ENCODE measurements at places on chromosomes 5 and 9.

GRCh38 chr5:40480392-40480791 is 199.3 kb upstream of the PTGER4 start:
- no peak for DNase-seq

DNA sequence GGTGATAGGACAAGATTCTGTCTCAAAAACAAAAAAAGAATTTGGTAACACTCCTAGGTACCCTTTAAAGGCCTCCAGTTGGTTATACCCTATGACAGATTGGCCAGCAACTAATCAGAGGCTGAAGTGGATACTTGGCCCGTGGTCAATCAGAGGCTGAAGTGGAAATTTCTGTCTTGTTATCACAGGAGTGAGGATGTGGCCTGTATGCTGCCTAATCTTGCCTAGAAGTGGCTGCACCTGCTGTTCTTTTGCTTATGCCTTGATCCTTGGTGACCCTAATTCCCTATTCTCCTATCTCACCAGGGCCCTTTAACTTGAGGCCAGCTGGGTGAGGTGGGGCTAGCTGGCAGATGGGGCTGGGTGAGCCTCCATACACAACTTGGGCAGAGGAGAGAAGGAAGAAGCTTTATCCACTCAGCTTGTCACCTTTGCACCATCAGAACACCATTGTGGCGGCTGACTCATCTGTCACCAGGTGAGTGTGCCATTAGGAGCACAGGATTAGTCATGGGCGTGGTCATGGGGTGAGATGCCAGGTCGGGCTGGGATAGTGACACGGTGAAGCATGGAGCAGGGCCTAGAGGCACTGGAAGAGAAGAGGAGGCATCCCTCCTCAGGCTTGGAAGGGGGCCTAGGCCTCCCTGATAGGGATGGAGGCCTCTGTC is 41.5 kb downstream of the SAR1B start:
- DNase-seq = no peak

GRCh38 chr5:141258464-141258863 is 13.3 kb downstream of the PCDHB15 start:
- no peak for DNase-seq

DNA sequence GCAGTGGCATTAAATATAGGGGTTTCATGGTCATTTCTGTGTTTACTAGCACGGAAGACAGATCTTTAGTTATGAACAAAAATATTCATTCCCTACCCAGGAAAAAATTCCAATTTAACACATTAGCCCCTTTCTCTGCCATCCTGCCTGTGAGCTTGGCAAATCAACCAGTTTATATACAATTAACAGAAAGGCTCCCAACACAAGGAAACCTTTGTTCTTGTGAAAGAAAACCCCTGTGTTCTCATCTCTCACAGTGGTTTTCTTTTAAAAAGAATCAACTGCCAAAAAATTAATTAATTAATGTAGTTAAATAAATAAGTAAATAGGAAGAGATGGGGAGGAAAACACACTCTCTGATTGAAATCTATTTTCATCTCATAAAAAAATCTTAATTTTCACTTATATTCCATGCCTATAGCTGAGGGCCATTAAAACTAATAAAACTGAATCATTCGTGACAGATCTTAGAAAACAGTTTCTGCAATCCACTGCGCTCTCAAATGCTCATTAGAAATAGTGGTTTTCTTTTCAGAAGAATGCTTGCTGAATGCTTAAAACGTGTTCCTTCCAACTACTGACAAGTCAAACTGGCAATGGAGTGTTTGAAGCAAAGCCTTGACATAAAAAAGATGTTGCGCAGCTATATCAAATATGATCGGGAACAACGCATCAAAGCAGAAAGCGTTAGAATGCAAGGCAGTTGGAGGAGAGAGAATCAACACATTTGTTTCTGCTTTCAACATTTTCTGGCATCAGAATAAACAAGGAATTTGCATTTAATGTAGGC is 387.7 kb downstream of the TLR4 start:
- DNase-seq = no peak

GRCh38 chr9:118503236-118503635 is 799.0 kb downstream of the TLR4 start:
- DNase-seq = no peak

DNA sequence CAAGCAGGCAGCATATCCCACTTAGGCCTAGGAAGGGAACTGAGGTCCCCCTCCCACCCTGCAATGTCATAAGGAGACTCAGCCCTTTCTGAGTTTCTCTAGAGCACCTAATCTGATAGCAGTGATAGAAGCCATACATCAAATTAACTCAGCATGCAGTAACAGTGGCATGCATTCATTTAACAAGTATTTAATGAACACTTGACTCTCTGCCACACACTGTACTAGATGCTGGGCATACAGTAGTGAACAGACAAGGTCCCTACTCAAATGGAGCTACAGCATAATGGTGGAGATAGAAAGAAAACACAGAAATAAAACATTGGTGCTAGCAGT is 58.6 kb downstream of the SLC22A5 start:
- DNase-seq = no peak

DNA sequence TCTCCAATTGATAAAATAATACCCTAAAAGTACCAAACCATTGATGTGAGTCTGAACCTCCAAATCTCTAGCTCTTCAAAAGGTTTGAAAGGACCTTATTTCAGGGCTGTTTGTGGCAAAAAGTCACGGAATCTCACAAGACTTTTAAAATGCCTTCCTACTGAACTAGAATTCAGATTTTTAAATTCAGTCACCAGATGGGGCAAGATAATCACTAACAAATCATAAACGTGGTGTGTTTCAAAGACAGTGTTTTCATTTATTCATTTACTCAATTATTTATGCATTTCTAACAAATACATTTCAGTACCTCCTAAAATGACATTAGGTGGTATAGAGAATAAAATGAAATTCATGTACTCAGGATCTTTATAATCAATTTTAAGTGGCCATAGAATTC is 68.2 kb upstream of the SMC2 start:
- no peak for DNase-seq

- no peak for DNase-seq
Observed at GRCh38 chr5:116045821-116046220, 13.5 kb downstream of the ARL14EPL start.

DNA sequence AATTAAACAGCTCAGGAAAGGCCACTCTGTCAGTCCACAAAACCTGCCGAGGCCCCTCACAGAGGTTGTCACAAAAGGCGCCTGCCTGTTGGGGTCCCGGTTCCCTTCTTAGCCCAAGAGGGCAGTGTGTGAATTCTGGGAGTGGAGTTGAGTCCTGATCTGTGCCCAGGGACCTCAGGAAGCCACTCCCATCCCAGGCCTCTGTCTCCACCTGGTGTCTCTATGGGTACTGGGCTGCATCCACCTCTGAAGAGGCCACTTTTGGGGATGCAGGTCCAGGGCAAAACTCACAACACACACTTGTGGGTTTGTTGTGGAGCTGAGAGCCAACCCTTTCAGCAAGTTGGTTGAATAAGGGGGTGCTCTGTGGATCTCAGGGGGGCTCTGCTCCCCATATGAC is 74.3 kb upstream of the STXBP1 start:
- no peak for DNase-seq

- DNase-seq = peak; percentile 57
Observed at GRCh38 chr9:33867747-33868439, 50.9 kb downstream of the UBE2R2 start.

- no peak for DNase-seq
Observed at GRCh38 chr9:98873951-98874371, 66.5 kb downstream of the GALNT12 start.

GRCh38 chr5:135065306-135066265 is 31.6 kb upstream of the PITX1 start:
- DNase-seq = peak; percentile 51

- DNase-seq = no peak
Observed at GRCh38 chr9:126354887-126355770, 28.5 kb downstream of the MVB12B start.

GRCh38 chr5:14410068-14410393 is 171.6 kb upstream of the OTULINL start:
- DNase-seq = no peak

DNA sequence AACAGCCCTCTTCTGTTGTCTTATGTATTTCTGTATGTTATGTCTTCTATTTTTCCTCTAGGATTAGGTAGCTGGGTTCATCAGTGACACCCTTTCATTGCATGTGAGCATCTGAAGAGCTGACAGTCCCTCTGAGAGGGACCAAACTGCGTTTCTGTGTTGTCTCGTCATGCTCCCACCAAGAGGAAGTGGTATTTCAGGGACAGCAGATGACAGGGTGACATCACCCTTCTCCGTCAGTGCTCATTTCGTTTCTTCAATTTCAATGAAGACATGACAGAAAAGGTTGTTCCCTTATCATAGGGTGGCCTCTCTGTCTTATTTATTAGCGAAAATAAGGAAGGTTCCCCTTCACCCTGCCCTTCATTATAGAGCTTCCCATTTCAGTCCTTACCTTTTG is 225.9 kb upstream of the NR4A3 start:
- no peak for DNase-seq

DNA sequence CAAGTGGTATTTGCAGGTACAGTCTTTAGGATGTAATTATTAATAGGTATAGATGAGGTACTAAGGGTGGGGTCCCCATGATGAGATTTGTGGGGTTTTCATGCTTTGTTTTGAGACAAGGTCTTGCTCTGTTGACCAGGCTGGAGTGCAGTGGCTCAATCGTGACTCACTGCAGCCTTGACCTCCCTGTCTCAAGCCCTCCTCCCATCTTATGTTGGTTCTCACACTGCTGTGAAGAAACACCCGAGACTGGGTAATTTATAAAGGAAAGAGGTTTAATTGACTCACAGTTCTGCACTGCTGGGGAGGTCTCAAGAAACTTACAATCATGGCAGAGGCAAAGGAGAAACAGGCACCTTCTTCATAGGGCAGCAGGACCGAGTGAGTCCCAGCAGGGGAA is 217.5 kb downstream of the CDK5RAP2 start:
- DNase-seq = no peak

GRCh38 chr5:176447591-176447977 is 601 bp upstream of the FAF2 start:
- DNase-seq = no peak

GRCh38 chr5:59769832-59770231 is 123.7 kb downstream of the PDE4D start:
- no peak for DNase-seq

GRCh38 chr9:76784881-76785280 is 20.6 kb downstream of the PCA3 start:
- no peak for DNase-seq

GRCh38 chr5:149578896-149579295 is 2.4 kb upstream of the ARHGEF37 start:
- DNase-seq = no peak

- no peak for DNase-seq
Observed at GRCh38 chr5:103283120-103283519, 24.6 kb downstream of the MACIR start.

GRCh38 chr9:92094655-92095054 is 20.6 kb downstream of the SPTLC1 start:
- no peak for DNase-seq

GRCh38 chr5:56852228-56853000 is 37.1 kb downstream of the MAP3K1 start:
- DNase-seq = no peak

- DNase-seq = no peak
Observed at GRCh38 chr5:100430268-100431195, 104.6 kb upstream of the FAM174A start.

DNA sequence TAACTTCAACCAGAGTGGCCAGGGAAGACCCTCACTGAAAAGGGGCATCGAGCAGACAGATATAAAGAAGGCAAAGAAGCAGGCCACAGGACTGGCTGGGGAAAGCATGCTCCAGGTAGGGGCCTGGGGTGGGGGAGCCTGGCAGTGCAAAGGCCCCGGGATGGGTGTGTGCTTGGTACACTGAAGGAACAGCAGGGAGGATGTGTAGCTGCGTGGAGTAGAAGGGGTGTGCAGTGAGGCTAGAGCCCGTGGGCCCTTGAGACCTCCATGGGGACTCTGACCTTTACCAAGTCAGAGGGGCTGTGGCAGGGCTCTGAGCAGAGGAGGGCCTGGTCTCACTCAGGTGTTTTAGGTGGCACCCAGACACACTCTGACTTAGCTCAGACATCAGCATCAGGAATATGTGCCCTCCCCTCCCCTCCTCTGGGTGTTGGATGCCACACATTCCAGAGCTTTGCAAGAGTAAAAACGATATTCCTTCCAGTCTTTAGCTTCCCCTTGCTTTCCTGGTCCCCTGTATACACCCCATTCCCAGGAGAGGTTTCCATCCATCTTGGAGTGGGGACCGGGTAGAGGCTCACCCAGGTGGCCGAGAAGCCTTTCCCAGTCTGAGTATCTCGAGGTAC is 7.6 kb downstream of the TRIM7 start:
- DNase-seq = no peak

DNA sequence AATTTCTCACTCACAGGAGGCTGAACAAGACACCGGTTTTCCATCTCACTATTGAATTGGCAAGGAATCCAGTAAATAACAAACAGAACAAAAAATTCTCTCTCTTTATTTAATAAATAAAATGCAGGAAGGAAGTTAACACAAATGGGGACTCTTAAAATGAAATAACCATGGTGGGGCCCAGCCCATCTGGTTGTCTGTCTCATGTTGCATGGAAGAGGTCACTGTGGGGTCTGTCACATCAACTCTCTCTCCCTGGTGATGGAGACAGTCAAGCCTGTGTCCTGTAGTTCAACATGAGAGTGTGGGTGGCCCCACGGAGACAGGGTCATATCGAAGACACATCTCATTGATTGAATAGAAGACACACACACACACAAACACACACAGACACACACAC is 297.7 kb downstream of the IRX2 start:
- DNase-seq = no peak

DNA sequence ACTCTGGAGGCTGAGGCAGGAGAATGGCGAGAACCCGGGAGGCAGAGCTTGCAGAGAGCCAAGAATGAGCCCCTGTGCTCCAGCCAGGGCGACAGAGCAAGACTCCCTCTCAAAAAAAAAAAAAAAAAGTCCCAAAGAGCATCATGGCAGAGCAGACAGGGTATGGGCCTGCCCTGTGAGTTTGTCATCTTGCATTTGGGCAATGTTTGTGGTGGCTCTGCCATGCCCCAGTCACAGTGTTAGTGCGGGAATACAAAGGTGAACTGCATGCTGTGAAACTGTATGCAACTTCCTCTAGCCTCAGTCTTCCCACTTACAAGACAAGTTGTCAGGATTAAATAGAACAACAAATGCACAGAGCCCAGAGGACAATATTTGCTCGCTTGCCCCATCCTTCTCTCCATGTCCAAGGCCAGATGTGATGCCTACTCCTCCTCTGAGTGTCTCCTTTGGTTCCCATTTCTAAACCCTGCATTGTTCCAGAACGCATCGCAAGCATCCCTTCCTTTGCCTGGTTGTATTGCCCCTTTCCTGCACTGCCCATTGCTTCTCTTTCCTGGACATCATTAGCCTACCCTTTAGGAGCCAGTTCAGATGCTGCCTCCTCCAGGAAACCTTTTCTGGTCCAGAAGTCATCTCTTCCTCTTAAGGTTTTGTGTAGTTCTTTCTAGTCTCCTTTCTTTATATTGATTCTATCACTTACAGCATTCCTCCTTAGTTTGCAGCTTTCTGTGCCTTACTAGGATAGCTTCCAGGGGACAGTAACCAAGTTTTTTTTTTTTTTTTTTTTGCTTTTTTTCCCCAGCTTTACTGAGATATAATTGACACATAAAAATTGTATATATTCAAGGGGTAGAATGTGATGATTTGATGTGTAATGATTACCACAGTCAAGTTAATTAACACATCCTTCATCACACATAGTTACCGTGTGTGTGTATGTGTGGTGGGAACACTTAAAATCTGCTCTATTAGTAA is 69.0 kb upstream of the TNFAIP8 start:
- no peak for DNase-seq

Data from upper lobe of right lung (tissue), 1 donor.